ENCODE measurements at places on chromosomes 7 and 10.

DNA sequence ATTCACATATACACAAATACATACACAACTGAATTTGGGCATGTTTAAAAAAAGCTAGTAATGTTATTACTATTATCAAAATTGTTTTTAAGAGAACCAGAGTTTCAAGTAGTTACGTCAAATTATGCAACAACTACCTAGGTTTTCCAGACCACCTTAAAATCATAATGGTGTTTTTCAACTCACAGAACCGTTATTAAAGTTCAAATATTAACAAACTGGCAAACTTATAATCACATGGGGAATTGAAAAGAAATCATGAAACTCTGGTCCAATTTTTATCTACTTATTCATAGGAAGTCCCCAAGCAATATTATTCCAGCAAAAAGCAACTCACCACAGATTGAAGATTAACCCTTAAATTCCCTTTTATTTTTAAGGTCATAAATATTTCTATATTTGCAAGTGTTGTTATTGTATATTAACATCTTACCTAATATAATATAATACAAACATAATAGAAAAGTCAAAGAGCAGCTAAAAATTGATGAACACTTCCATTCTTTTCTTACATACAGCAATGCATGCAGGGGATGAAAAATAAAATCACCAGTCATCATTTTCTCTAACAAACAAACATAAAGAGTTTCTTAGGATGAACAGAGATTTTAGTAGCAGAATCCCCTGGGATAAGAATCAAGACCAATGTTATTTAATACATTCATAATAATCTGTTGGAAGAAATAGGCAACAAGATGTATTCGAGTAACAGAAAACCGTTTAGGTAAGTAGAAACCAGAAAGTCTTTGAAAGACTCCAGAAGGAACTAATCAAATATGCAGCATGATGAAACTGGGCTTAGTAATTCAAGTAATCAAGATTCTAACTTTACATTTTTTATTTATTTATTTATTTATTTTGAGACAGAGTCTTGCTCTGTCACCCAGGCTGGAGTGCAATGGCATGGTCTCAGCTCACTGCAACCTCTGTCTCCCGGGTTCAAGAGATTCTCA is 391.1 kb downstream of the PARD3 start:
- no peak for DNase-seq

DNA sequence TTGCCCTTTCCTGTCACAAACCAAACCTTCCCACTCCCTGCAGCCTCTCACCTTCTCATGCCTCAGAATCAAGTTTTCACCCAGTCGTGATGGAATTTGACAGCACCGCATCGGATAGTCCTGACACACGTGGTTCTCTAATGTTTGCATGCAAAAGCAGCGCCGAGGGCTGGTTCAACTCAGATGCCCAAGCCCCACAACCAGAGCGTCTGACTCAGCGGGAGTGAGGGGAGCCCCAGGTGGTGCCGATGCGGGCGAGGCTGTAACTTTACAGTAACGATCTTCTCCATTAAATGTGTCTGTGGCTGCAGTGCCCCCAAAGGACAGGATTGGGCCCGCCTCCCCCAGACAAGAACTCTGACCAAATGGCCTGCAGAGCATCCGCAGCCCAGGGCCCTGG is 284.5 kb downstream of the CELF2 start:
- DNase-seq, result no peak

DNA sequence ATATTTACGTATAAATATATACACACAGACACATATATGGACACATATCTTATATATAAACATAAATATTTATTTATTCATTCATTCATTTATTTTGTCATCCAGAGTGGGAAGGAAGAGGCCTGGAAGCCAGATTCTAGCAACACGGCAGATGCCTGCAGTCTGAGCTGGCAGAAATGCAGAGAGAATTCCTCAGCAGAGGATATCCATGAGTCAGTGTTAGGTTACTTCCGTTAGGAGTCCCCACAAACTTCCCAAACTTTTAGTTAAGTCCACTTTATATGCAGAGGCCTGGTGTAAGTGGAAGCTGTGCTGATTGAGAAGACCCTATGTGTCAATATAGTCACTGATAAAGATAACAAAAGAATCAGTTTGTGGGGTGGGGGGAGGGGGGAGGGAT is 89.6 kb downstream of the PPP1R17 start:
- DNase-seq, result no peak

DNA sequence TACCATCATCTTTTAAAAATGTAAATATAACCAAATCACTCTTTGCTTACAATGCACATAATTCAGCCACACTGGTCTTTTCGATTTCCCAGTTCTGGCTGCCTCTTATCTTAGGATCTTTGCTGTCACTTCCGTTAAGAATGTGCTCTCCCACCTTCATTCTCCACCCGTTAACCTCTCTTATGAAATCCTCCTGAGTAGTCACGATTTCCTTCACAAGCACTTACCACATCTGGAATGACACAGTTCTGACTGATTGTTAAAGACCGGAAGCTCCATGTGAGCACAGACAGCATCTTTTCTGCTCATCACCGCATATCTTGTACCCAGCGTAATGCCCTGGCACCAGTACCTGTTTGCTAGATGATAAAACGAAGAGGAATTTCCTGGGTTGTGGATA is 84.3 kb downstream of the CUL2 start:
- DNase-seq, result no peak

Measured in stimulated activated CD4-positive, alpha-beta T cell treated with anti-CD3 and anti-CD28 coated beads, TNF-alpha, amount 100 ng/mL, for 4 hours (primary cell).